GOT3 (cell line): ENCODE measurements at places on chromosomes 7 and 10.

DNA sequence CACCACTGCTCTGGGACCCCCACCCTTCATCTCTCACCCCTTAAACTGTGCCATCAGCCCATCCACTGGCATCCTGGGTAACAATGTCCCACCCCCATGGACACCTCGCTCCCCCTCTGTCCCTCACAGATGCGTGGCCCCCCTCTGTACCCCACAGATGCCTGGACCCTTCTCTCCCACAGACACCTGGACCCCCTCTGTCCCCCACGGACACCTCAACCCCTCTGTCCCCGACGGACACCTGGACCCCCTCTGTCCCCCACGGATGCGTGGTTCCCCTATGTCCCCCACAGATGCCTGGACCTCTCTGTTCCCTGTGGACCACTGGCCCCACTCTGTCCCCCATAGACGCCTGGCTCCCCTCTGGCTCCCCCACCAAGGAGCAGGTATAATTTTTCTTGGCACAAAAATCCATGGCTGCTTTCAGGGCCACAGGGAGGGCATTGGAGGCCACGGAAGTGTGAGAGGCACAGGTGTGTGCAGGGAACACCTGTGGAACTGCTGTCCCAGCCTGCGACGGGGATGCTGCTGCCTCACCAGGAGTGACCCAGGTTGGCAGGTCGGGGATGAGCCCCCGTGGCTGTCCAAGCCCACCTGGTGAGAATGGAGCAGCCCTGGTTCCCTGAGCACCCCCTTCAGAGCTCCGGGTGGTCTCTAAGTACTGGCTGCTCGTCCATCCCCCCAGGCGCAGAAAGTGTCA is 193.5 kb downstream of the PTPRN2 start:
- DNase-seq = no peak

DNA sequence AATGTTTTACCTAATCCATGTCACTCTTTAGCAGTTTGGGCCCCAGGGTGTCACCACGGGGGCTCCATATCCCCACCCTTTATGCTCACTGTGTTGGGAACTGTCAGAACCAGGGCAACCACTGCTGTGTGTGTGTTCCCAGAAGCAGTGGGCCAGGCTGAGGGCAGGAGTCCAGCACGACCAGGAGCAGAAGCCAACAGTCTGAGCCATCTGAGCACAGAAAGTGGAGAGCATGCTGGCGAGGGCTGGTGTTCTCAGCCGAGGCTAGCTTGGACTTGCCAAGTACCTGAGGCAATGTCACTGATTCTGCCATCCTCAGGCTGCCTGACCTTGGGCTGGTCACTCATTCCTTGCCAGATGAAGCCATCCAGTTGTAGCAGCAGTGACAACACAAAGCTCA is 285.0 kb downstream of the BMPER start:
- DNase-seq = no peak

DNA sequence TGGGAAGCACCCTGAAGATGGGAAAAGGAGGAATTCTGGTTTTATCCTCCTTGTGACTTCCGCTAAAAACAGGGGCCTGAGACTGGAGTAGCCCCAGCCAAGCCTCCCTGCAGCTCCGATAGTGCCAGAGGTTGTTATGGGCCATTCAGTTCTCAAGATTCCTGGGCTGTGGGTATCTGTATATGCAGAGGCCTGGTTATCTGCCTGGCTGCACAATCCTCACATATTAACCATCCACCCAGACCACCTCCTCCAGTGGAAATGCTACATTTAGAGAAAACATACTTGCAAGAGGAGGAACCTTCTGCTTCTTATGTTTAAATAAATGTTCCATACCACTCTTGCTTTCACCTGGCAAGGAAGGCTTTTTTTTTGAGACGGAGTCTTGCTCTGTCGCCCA is 34.6 kb downstream of the ARL3 start:
- no peak for DNase-seq

GRCh38 chr10:934746-935406 is 3.4 kb upstream of the LARP4B start:
- DNase-seq = no peak

- DNase-seq = no peak
Observed at GRCh38 chr7:30880941-30881340, 30.7 kb upstream of the AQP1 start.

- DNase-seq = no peak
Observed at GRCh38 chr7:36840904-36841303, 116.6 kb upstream of the AOAH start.

DNA sequence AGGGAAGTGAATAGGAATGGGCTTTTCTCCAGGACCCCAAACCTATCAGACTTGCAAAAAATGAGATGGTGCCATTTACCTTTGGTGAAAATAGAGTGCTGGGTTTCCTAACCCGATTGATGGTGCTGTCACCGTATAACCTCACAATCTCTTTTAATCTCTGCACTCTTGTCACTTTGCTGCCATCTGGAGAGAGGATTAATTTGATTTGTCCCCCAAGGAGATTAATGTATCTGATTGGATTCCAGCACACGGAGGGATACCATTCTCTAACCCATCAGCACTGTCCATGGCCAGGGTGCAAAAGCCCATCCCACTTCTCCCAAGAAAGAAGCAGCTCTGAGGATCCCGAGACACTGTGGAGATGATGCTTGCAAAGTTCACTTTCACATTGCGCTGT is 86.3 kb upstream of the NFE2L3 start:
- no peak for DNase-seq

- no peak for DNase-seq
Observed at GRCh38 chr7:80443325-80443724, 68.5 kb downstream of the GNAT3 start.

GRCh38 chr10:27736396-27736795 is 9.2 kb downstream of the MKX start:
- no peak for DNase-seq

DNA sequence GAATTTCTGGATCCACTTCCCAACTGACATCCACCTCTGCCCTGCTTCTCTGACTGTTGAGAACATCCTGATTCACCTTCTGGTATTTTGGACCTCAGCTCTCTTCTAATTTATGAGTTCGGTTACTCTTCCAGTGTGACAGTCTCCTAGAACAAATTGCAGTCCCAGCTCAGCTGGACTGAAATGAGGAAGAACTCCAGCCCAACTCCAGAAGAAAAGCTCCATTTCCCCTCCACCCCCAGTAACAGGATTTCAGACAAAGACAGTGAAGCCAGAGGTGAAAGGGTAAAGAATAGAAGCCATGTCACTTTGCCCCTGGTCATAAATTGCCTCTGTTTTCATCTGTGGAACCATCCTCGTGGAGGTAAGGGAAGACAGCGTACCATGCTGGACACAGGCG is 26.2 kb upstream of the INHBA start:
- no peak for DNase-seq

- no peak for DNase-seq
Observed at GRCh38 chr7:69703099-69703498, 104.8 kb downstream of the AUTS2 start.

GRCh38 chr10:86545101-86545500 is 23.5 kb upstream of the WAPL start:
- no peak for DNase-seq

DNA sequence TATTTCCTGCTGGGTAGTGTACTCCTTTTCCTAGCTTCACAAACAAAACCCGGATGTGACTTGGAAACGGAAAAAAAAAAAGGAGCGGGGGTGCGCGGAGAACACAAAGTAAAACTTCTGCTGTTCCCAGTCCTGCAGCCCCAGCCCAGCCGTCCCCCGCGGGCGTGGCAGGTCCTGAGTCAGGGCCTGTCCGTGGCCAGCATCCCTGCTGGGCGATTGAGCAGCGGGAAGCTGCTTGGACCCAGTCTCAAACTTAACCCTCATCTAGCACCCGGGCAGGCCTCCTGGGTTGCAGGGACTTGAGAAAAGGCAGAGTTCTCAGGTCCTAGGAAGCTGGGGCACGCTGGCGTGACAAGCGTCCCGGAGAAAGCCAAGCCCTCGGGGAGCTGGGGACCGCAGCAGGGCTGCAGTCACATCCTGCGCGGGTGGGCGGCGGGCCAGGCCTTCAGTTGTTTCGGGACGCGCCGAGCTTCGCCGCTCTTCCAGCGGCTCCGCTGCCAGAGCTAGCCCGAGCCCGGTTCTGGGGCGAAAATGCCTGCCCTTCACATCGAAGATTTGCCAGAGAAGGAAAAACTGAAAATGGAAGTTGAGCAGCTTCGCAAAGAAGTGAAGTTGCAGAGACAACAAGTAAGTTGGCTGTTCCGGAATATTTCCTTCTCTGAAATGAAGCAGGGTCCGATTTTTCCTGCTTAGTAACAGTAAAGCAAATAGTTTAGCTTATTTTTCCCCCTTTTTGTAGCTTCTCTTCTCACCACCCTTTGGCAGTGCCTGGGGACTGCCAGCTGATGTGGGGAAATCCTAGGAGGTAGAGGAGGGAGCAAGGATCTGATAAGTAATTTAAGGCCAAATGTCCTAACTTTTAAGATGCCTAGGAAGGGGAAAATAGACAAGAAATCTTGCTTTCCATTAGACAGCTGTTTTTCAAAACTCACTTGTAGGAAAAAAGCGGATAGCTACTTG is at the start of gene GNG11:
TSS of gene GNG11 (plus strand) at position 129 of the 960 bp plus-strand sequence. CDS start at position 532, 403 bp downstream.
- peak; percentile 35 for DNase-seq

DNA sequence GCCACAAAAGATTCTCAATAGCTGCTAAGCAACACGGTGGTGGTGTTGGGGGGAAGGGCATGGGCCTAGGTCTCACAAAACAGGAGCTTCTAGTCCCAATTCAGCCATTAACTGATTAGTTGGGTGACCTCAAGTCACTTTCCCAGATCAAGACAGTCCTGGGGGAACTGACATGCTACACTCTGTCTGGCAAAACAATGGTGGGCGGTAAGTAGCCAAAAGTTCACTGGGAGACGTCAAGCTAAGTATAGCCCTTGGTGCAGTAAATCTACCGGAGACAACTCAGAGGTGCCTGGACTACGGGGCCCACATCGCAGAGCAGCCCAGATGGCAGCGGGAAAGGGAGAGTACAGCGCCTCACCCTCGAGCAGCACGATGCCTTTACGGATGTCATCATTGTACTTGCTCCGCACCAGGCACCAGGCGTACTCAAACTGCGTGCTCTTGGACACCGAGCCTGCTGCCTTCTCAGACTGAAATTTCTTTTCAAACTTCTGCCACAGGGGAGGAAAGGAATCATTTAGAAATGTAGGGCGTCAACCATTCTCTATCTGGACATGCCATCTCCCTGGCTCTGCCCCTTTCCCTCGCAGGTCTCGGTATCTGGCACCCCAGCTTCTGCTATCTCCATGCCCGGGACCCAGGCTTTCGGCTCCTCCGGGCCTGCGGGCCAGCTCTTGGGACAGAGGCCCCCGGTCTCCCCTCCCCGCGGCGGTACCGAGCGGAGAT is 1.1 kb downstream of the FIS1 start:
- no peak for DNase-seq

DNA sequence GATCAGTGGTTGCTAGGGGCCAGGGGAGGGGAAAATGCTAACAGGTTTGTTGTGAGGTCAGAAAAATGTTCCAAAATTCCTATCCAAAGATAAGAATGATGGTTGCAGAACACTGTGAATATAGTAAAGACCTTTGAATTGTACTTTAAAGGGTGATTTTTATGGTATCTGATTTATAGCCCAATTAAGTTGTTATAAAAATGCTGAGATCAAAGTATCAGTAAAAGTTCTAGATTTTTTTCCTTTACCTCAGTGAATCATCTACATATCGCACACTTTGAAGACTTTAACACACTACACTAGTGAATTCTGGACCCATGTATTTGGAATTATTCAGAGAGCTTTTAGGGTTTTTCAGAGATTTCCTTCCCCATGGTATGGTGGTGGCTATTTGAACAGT is 275.4 kb downstream of the WDR37 start:
- no peak for DNase-seq

- no peak for DNase-seq
Observed at GRCh38 chr7:135200821-135201331, 10.4 kb downstream of the WDR91 start.

DNA sequence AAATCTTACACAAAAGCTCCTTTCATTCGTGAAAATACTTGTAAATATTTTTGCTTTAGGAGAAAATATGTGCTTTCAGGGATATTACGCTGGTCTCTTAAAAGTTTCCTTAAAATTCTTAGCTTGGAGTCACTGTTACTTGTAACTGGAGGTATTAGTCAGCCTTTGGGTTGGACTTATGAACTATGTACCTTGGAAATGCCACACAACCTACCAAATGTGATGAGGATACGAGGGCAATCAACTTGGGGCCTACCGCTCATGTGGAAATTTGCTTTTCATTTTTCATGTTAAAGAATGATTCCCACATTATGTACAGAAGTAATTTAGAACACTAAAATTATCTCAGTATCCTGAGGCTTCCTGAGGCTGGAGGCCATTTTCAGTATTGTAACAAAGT is 23.1 kb downstream of the SPAM1 start:
- DNase-seq = no peak

DNA sequence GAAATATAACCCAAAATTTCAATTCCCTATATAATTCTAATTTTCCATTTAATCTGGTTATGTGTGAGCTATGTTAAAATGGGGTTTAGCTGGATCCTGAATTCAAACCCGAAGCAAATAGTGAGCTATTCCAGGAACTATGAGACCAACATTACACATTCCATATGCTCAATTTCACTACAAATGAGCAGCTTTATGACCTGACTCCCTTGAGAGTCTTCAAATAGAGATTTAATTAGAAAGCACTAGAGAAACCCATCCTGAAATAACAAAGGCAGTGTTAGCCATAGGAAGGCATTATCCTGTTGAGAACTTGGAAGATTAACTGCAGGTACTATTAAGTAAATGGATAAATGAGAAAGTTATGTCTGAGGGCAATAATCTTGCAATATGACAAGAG is 890.0 kb downstream of the GRM8 start:
- no peak for DNase-seq

DNA sequence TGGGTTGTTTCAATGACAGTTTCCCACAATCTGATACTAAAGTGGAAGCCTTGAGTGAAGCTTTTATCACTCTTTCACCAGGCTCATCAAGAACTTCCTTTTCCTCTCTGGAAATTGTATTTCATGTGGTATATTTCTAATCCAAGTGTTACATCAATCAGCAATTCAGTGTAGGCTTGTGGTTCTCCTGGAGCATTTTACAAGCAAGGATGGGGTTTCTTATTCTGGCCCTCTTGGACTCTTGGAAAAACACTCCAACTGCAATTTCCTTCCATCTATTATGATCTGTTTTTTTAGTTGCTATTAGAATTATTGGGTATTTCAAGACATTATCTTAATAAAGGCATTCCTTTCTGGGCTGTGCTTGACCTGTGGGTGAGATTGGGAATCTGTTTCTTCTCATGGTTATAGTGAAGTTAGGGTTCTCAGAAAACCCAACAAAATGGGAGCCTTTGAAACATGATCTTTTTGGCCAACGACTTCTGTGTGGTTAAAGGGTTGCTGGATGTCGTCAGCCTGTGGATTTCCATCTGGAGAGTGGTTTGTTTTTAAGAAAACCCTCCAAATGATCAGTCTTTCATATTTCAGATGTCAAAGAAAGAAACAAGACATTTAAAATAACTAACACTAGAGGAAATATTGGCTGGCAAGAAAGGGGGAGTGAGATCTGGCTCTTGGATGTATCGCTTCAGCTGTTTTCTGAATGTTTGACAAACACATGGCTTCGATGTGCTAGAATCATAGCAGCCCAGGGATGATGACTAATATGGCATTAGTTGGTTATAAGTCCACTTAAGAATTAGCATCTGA is 540.2 kb downstream of the LRMDA start:
- DNase-seq = no peak

GRCh38 chr7:52168085-52168484 is 851.5 kb upstream of the COBL start:
- no peak for DNase-seq

- no peak for DNase-seq
Observed at GRCh38 chr7:96976106-96976505, 29.2 kb upstream of the DLX6 start.

GRCh38 chr7:152522571-152523067 is 86.8 kb upstream of the KMT2C start:
- DNase-seq = no peak

- DNase-seq = no peak
Observed at GRCh38 chr7:43625980-43626379, 43.1 kb downstream of the STK17A start.
